ENCODE measurements at places on chromosomes 7 and 10. TPM values are rescaled to one million over a fixed set of nuclear protein-coding genes. Genes with fewer than 3 reads are reported as not detected.

GRCh38 chr10:23403719-23404118 lies 35.2 kb upstream of the OTUD1 start:
- H3K4me3 ChIP-seq = no peak overlapping the region
- no peak for DNase-seq
- no peaks in the 10 kb centered on the region for H3K4me1 ChIP-seq
- no peaks in the 10 kb centered on the region for H3K27me3 ChIP-seq

- H3K36me3 ChIP-seq = no peaks in the 10 kb centered on the region
- no peak overlapping the region for H3K4me3 ChIP-seq
- no peak overlapping the region for H3K27ac ChIP-seq
- no peaks in the 10 kb centered on the region for H3K27me3 ChIP-seq
- peaks cover 4% of the 10 kb centered on the region for H3K4me1 ChIP-seq
- DNase-seq = no peak
Observed at GRCh38 chr7:15015545-15016314, 113.2 kb upstream of the DGKB start.

GRCh38 chr10:49293208-49293603 lies 5.8 kb upstream of the C10orf71 start:
- peaks cover 3% of the 10 kb centered on the region for H3K4me1 ChIP-seq
- no peak overlapping the region for H3K4me3 ChIP-seq
- no peaks in the 10 kb centered on the region for H3K27me3 ChIP-seq
- H3K27ac ChIP-seq = no peak overlapping the region

DNA sequence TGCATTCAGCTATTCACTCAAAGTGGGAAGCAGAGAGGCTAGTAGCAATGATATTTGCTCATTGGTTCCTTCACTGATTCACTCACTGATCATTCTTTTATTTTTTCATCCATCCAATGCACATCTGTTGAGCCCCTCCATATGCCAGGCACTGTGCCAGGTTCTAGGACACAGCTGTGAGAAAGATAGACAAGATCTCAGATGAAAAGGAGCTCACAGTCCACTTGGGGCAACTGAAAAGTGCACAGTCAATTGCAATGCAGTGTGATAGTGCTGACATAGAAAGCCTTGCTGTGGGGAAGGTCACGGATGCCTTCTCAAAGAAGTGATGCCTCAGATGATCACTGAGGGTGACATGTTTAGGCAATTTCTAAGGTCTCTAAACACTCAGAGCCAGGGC lies 262.3 kb downstream of the PTEN start:
- no peak overlapping the region for H3K4me3 ChIP-seq
- no peaks in the 10 kb centered on the region for H3K4me1 ChIP-seq
- no peak for DNase-seq
- no peak overlapping the region for H3K27ac ChIP-seq
- H3K36me3 ChIP-seq = no peaks in the 10 kb centered on the region

DNA sequence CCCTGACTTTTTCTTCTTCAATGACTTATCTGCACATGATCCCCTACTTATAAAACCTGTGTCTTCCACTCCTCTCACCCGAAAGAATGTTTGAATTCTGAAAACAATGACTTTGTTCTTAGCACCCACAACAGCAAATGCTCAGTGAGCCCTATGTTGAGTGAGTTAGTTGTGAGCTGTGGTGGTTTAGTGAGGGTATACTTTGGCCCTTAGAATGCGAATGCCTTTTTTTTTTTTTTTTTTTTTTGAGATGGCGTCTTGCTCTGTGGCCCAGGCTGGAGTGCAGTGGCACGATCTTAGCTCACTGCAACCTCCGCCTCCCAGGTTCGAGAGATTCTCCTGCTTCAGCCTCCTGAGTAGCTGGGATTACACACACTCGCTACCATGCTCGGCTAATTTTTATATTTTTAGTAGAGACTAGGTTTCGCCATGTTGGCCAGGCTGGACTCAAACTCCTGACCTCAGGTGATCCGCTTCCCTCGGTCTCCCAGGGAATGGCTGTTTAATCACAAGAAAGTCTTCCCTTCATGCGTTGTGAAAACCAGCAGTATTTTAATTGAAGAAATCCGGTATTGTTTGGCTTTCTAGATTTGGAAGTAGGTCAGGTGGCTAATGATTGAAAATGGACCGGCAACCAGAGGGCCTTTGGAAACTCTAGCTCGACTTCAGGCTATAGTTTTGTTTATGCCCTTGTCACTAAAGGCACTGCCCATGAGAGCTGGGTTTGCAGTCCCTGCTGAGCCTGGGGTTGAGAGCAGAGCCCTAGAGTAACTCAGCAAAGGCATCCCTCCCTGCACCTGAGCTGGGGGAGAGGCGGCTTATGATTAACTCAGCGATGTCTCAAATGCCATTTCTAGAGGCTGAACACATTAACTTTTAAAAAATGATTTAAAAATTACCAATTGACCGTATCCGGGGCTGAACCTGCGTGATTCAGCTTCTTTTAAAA lies 41.3 kb downstream of the CUX1 start:
- H3K36me3 ChIP-seq = no peaks in the 10 kb centered on the region
- DNase-seq = no peak
- H3K4me3 ChIP-seq = peak overlapping the region; percentile 30
- H3K27me3 ChIP-seq = no peaks in the 10 kb centered on the region
- H3K4me1 ChIP-seq = peaks cover 29% of the 10 kb centered on the region

GRCh38 chr10:120824881-120825309 lies 26.3 kb upstream of the WDR11 start:
- H3K36me3 ChIP-seq = no peaks in the 10 kb centered on the region
- no peak for DNase-seq
- no peak overlapping the region for H3K4me3 ChIP-seq
- H3K27ac ChIP-seq = no peak overlapping the region

GRCh38 chr10:104274762-104275721 lies 6.1 kb downstream of the GSTO2 start:
- H3K4me1 ChIP-seq = no peaks in the 10 kb centered on the region
- H3K27ac ChIP-seq = no peak overlapping the region
- no peaks in the 10 kb centered on the region for H3K36me3 ChIP-seq
- H3K4me3 ChIP-seq = peak overlapping the region; percentile 59
- no peak for DNase-seq

DNA sequence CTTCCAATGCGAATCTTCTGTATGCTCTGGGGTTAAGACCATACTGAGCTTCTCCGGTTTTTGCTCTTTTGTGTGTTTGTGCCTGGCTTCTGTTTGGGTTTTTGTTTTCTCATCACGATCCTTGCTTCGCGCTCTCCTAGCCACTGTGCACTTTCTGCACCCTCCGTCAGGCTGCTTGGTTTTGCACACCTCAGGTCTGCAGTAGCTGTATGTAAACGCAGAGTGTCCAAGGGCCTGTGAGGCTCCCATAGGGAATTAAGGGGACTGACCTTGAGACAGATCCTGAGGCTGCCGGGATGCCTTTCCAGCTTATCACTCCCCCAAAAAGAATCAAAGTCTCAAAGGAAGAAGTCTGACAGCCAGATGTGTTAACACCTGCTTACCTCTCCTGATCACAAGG lies 95.2 kb downstream of the PROSER2 start:
- H3K27me3 ChIP-seq = no peaks in the 10 kb centered on the region
- peaks cover 22% of the 10 kb centered on the region for H3K36me3 ChIP-seq
- no peaks in the 10 kb centered on the region for H3K4me1 ChIP-seq
- DNase-seq = no peak
- H3K4me3 ChIP-seq = no peak overlapping the region
- H3K27ac ChIP-seq = no peak overlapping the region

Gene GPR15LG
- total RNA-seq = not detected

Gene PIK3CG
- 2.0 TPM for total RNA-seq

Gene HOXA6
- total RNA-seq = 15.3 TPM

Gene LIPN
- not detected for total RNA-seq

Gene TAS2R41
- not detected for total RNA-seq

Gene HOXA13
- not detected for total RNA-seq

Gene NEUROD6
- total RNA-seq = not detected

Gene ZKSCAN5
- 4.4 TPM for total RNA-seq

Gene ALKBH4
- total RNA-seq = 26.4 TPM

All from ascending aorta (tissue), 2 donors.